ENCODE measurements at places on chromosomes 11 and 22. TPM values are rescaled to one million over a fixed set of nuclear protein-coding genes. Genes with fewer than 3 reads are reported as not detected.

DNA sequence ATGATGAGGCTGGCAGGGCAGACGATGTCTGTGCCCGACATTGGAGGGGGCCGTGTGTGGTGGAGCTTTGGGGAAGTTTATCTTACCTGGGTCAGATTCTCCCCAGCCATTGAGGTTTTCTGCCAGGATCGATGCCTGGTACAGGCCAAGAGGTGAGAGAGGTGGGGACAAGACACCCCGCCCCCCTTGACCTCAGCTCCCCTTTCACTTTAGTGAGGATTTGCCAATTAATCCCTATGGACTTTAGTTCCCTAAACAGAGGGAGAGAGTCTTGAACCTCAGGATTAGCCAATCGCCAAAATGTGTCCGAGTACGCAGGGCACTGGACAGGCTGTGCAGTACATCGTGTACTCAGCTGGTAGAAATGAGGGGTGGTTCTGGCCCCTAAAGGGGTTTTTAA lies 541 bp downstream of the HORMAD2 start:
- H3K36me3 ChIP-seq = no peaks in the 10 kb centered on the region
- peaks cover 5% of the 10 kb centered on the region for H3K27me3 ChIP-seq
- H3K4me3 ChIP-seq = no peak overlapping the region
- H3K27ac ChIP-seq = no peak overlapping the region

DNA sequence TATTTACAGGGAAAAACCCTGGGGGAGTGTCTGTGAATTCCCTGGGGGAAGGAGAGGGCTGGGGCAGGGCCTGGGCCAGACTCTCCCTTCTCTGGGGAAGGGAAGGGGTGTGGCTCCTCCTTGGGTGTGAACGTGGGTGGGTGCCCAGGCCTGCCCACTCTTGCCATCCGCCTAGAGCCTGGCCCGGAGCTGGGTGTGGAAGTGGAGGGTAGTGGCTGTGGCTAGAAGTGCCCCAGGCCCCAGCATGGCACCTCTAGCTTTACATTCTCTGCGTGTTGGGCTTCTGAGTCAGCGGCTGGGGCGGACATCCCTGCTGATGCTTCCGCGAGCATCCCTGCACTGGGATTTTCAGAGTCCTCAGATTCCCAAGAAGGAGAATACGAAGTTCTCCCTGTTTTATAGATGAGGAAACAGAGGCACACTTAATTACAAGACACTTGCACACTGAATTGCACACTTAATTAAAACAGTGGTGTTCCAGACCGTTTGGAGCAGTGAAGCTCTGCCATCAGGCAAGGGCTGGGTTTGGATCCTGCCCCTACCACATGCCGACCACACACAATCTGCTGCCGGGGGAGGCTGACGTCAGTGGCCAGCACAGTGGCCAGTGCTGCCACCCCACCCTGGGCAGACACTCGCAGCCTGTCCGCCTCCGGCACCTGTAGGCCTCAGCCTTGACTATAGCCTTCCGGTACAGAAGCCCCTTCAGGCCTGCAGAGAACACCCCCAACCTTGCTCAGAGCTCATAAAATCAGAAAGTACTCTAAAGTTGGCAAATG lies 7.6 kb downstream of the BAD start:
- no peak for DNase-seq
- no peaks in the 10 kb centered on the region for H3K27me3 ChIP-seq
- H3K4me3 ChIP-seq = no peak overlapping the region
- H3K36me3 ChIP-seq = peaks cover 19% of the 10 kb centered on the region
- H3K4me1 ChIP-seq = peaks cover 12% of the 10 kb centered on the region
- peak overlapping the region; percentile 13 for H3K27ac ChIP-seq

Gene SLC22A6
- not detected for total RNA-seq

- H3K4me3 ChIP-seq = no peak overlapping the region
- no peaks in the 10 kb centered on the region for H3K4me1 ChIP-seq
- no peak overlapping the region for H3K27ac ChIP-seq
- DNase-seq = no peak
Measured at GRCh38 chr11:126963603-126964363, 36.8 kb downstream of the KIRREL3 start.

DNA sequence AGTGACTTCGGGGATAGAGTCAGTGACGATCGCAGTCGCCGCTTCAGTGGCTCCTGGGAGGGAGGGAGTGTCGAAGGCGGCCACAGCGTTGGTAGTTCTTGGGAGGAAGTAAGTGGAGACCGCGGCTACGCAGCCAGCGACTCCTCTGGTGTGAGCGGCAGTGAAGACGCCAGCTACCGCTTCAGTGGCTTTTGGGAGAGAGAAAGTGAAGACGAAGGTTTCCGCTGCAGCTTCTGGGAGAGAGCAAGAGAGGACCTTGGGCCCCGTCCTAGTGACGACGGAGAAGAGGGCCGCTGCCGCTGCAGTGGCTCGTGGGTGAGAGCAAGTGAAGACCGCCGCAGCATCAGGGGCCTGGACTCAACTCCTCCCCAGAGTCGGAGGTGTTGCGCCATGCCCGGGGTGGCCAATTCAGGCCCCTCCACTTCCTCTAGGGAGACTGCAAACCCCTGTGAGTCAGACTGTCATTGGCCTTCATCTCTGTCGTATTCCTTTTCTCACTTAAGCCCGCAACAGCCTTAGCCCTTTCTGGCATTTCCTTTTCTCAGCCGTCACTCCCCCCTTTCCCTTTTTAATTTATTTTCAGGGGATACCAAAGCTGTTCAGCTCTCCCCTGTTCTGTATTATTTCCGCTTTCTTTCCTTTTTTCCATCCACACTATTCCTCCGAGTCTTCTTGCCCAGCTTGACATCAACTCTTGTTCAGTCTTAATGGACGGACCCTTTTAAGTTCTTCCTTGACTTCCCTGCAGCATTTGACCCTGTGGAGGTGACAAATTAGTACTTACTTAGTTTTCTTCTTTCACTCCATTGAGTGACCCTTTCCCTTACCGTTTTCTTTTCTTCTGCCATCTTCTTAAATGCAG lies 1.0 kb downstream of the ANKRD42 start:
- H3K27ac ChIP-seq = peak overlapping the region; percentile 94
- H3K27me3 ChIP-seq = no peaks in the 10 kb centered on the region
- H3K4me1 ChIP-seq = peaks cover 35% of the 10 kb centered on the region
- H3K36me3 ChIP-seq = peaks cover 11% of the 10 kb centered on the region
- peak; percentile 74 for DNase-seq

DNA sequence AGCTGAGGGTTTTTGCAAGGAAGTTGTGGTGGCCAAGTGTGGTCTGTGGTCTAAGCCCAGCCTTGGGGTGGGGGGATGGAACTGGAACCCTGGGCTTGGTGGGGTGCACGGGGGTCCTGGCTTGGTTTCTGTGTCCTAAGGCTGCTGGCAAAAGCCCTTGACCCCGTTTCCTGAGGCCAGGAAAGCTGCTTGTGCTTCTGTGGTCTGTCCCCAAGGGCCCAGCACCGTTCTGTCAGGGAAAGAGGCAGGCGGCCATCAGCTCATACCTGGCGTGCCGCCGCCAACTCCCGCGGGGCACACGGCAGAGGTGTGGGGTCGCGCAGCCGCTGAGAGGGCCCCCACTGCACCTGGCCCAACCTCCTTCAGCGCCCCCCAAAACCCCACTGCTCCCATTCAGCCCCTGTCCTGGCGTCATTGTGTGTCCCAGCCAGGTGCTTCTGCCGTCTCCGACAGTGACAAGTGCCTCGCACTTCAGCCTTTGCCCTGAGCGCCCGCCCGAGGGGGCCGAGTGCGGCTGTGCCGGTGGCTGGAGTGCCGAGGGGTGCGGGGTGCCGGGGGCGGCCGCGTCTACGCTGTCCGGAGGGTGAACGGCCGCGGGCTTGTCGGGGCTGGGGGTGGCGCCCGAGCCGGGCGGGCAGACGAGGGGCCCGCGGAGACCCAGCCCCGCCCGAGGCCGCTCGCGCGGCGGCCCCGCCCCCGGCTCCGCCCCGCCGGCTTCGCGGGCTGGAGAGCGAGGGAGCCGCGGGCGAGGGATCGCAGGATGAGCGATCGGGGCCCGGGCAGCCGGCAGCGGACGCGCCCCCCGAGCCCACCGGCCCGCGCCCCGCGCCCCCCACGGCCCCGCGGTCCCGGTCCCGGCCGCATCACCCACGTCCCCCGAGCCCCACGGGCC lies at the start of gene CNIH2:
Gene CNIH2 (plus strand): TSS at position 705 of the 892 bp plus-strand sequence. CDS start 282 bp downstream, outside the sequence.
- peaks cover 3% of the 10 kb centered on the region for H3K27me3 ChIP-seq
- DNase-seq = peak; percentile 36
- peaks cover 33% of the 10 kb centered on the region for H3K4me1 ChIP-seq
- H3K4me3 ChIP-seq = peak within 1 kb of the TSS; percentile 55
- H3K36me3 ChIP-seq = peaks cover 32% of the 10 kb centered on the region

Gene VPREB1
- not detected for total RNA-seq

DNA sequence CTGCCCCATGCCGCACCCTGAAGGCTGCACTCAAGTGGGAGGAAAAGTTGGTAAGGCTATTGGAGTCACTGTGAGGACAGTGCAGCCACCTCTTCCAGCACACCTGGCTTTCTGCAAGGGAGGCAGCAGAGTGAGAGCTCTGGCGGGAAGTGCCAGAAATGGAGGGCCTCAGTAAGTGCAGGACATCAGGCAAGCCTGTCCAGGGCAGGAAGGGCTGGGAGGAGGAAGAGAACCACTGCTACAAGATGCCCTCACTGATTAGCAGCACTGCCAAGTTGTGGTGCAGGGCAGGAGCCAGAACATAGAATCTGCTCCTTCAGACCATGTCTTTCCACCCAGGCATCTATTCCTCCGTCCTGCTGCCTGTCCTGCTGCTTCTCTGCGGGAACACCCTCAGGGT lies 61.2 kb upstream of the CLTCL1 start:
- DNase-seq = no peak
- H3K27me3 ChIP-seq = no peaks in the 10 kb centered on the region

- H3K36me3 ChIP-seq = no peaks in the 10 kb centered on the region
- H3K27me3 ChIP-seq = no peaks in the 10 kb centered on the region
- H3K4me1 ChIP-seq = peaks cover 9% of the 10 kb centered on the region
- H3K4me3 ChIP-seq = no peak overlapping the region
Measured at GRCh38 chr11:64619811-64620380, 28.9 kb downstream of the SLC22A12 start.

- peaks cover under 1% of the 10 kb centered on the region for H3K4me1 ChIP-seq
- H3K27me3 ChIP-seq = peaks cover 4% of the 10 kb centered on the region
- H3K27ac ChIP-seq = no peak overlapping the region
Measured at GRCh38 chr11:34181251-34181650, 75.8 kb downstream of the NAT10 start.

Gene IFITM10
- total RNA-seq = 0.96 TPM

Gene RGL4
- total RNA-seq = 29.1 TPM

- peaks cover 20% of the 10 kb centered on the region for H3K36me3 ChIP-seq
- no peak overlapping the region for H3K27ac ChIP-seq
- H3K4me3 ChIP-seq = no peak overlapping the region
- no peak for DNase-seq
- peaks cover 60% of the 10 kb centered on the region for H3K4me1 ChIP-seq
Measured at GRCh38 chr22:42184852-42185251, 54.2 kb upstream of the CYP2D6 start.

DNA sequence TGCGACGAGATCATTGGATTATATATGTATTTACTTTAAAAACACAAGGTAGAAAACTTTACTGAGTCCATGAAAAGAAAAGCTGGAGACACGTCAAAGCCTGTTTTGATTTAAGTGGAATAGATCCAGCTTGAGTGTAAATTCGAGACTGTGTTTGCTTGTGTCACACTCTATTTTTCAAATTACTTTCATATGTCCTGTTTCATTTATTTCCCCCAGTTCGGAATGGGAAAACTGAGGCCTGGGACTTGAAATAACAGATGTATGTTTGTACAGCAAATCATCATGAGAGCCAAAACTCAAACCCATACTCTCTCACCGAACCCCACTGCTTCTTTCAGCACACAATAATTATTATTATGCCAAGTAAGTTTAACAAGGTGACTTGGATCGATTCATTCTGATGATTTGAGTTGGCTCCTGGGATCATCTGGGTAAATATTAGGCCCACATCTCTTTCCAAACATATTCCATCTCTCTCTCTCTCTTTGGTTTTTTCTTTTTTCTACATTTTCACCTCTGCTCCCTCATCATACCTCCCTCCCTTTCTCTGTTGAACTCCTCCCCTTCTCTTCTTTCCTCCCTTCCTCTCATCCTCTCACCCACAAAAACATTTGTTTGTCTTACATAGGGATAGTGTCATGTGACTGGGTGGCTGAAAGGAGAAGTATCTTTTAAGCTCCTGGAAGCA lies 21.2 kb downstream of the FZD4 start:
- no peaks in the 10 kb centered on the region for H3K36me3 ChIP-seq
- H3K4me1 ChIP-seq = peaks cover 3% of the 10 kb centered on the region
- peaks cover 9% of the 10 kb centered on the region for H3K27me3 ChIP-seq

- H3K4me1 ChIP-seq = no peaks in the 10 kb centered on the region
- no peak overlapping the region for H3K27ac ChIP-seq
- DNase-seq = peak; percentile 27
Measured at GRCh38 chr11:85595285-85595884, 31.8 kb downstream of the DLG2 start.

Gene SLCO2B1
- not detected for total RNA-seq

DNA sequence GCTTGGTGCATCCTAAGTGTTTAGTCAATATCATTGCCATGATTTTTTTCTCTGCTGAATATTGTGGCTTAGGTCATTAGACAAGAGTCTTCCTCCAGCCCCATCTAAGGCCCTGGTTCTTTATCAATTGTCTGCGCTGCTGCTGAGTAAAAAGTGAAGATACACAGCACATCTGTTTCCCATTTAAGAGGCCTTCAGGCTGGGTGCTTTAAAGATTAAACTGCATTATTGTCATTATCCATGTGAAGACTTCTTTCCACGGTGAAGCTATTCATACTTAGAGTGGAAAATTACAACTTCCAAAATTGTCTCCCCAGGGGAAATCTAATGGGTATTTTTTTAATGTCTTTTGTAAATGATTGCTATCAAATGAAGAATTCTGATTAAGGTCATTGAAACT lies 719.8 kb upstream of the LRRC4C start:
- H3K36me3 ChIP-seq = no peaks in the 10 kb centered on the region
- H3K4me1 ChIP-seq = no peaks in the 10 kb centered on the region
- no peak overlapping the region for H3K27ac ChIP-seq
- H3K4me3 ChIP-seq = no peak overlapping the region

- peak overlapping the region; percentile 51 for H3K27ac ChIP-seq
- H3K27me3 ChIP-seq = no peaks in the 10 kb centered on the region
- H3K4me1 ChIP-seq = peaks cover 72% of the 10 kb centered on the region
- H3K4me3 ChIP-seq = no peak overlapping the region
- no peak for DNase-seq
- H3K36me3 ChIP-seq = peaks cover 12% of the 10 kb centered on the region
Measured at GRCh38 chr11:47514825-47515647, 37.9 kb downstream of the CELF1 start.

GRCh38 chr11:102469196-102469821 lies 16.7 kb upstream of the TMEM123 start:
- H3K27ac ChIP-seq = peak overlapping the region; percentile 39
- no peaks in the 10 kb centered on the region for H3K27me3 ChIP-seq
- peaks cover 6% of the 10 kb centered on the region for H3K36me3 ChIP-seq
- H3K4me1 ChIP-seq = peaks cover 98% of the 10 kb centered on the region
- H3K4me3 ChIP-seq = peak overlapping the region; percentile 31

GRCh38 chr11:20457934-20458680 lies 70.6 kb downstream of the PRMT3 start:
- no peak overlapping the region for H3K27ac ChIP-seq
- H3K36me3 ChIP-seq = peaks cover 15% of the 10 kb centered on the region
- no peak for DNase-seq
- H3K27me3 ChIP-seq = no peaks in the 10 kb centered on the region

- H3K36me3 ChIP-seq = peaks cover 10% of the 10 kb centered on the region
- no peak for DNase-seq
- no peaks in the 10 kb centered on the region for H3K27me3 ChIP-seq
- peaks cover 34% of the 10 kb centered on the region for H3K4me1 ChIP-seq
Measured at GRCh38 chr22:41288245-41288946, 2.4 kb upstream of the RANGAP1 start.
